ENCODE measurements at places on chromosomes 4 and X.

GRCh38 chr4:87209696-87210095 lies 10.7 kb downstream of the KLHL8 start:
- no peak for DNase-seq

GRCh38 chr4:141002323-141002805 lies 130.9 kb downstream of the RNF150 start:
- DNase-seq, result no peak

DNA sequence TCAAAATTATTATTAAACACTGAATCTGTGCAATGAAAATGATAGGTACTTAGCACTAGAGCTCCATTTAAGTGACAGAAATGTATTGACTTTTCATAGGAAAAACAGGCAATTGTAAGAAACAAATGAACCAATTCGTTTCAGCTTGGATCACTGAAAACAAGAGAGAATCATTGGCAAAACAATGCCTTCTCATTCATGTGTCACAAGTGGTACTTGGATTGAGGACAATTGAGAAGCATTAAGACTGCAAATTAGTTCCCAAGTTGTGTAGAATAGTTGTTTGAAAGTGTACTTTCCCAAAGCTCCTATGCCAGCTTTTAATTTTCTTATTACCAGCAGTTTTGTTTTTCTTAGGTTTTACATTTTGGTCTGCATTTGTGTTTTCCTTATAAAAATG lies 20.6 kb downstream of the CNKSR2 start:
- DNase-seq, result no peak

DNA sequence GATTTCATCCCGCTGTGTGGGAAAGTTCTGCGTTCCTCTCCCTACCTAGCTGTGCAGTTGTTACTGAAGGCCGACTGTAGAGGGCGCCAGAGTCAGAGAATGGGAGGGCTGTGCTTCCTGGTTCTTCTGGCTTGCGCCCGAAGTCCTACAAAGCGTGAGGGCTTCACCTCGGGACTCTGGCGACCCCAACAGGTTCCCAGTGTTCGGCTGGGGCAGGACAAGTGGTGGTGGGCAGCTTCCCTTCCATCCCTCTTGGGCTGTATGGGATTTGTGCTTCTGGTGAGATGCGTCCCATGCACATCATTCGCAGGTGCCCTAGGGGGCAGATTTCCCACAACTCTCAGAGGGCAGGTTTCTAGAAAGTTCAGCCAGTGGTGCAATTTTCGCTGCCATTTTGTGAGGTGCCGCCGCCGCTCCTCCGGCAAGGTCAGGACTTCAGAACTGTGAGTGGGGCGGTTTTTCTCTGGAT lies 27.3 kb downstream of the CT45A1 start:
- peak; percentile 44 for DNase-seq

- DNase-seq, result no peak
Observed at GRCh38 chr4:52964011-52964410, 101.9 kb downstream of the RASL11B start.

DNA sequence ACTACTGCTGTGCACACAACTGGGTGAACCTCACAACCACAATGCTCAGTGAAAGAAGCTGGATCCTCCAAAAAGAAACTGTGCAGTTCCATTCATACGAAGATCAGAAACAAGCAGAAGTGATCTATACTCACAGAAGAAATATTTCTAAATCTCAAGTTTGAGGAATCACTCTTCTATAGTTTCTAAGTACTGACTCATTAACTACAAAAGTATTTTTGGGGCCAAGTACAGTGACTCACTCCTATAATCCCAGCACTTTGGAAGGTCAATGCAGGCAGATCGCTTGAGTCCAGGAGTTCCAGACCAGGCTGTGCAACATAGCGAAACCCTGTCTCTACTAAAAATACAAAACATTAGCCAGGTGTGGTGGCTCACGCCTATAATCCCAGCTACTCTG lies 51.3 kb upstream of the RELL1 start:
- DNase-seq, result no peak

DNA sequence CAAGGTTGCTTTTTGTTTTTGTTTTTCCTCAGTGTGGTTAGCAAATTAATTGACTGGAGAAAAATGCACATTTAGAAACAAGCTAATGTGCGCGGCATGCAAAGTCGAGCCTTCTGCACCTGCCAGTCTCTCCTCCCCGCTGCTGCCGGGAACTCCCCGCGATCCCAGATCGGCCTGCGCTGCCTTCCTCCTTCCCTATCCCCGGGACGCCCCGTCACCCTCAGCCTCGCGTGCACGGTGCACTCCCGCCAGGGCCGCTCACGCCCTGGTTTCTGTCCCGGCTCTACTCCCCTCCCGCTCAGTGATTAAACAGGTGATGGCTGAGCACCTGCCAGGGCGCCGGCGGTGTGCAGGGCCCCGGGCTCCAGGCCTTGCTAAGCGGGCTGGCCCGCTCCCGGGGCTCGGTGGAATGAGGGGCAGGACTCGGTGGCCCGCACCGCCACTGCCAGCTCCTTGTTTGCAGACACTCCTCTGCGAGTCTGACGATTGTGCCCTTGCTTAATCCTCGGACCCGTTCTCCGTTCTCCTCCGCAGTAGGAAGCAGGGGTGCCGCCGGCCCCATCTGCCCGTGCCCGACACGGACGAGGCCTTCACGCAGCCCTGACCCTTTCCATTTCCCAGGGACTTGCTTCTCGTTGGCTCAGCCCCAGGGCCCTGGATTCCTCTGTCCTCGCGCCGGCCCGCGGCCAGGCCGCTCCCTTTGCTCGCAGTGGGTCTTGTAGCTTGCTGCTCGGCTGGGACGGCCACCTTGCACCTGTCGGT lies 143.4 kb downstream of the TRIML1 start:
- no peak for DNase-seq

- no peak for DNase-seq
Observed at GRCh38 chr4:183426507-183426906, 17.9 kb upstream of the CDKN2AIP start.

DNA sequence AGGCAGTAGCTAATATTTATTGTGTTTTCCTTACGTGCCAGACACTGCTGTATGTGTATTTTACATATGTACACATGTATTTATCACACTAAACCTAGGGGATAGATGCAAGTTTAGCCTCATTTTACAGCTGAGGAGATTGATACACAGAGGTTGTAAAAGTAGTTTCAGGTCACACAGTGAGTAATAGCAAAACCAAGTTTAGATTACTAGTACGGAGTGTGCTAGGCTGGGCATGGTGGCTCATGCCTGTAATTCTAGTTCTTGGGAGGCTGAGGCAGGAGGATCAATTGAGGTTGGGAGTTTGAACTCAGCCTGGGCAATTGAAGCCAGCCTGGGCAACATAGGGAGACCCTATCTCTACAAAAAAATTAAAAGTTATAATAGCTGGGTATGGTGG lies 701.1 kb upstream of the ATOH1 start:
- DNase-seq, result no peak

DNA sequence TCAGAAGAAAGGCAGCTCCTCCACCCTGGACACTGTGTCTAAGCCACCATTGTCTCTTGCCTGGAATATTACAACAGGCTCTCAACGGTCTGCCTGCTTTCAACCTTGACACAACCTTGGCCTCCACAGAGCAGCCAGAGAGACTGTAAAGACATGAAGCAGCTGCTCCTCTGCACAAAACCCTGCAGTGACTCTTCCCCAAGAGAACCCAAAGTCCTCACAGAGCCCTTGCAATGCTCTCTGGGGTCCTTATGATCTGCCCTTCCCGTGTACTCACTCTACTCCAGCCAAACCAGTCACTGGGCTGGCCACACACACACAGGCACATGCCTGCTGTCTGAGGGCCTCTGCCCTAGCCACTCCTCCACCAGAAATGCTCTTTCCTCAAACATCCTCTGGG lies 75.9 kb upstream of the CPEB2 start:
- no peak for DNase-seq

GRCh38 chrX:8390771-8391170 lies 73.9 kb upstream of the VCX3B start:
- DNase-seq, result no peak

DNA sequence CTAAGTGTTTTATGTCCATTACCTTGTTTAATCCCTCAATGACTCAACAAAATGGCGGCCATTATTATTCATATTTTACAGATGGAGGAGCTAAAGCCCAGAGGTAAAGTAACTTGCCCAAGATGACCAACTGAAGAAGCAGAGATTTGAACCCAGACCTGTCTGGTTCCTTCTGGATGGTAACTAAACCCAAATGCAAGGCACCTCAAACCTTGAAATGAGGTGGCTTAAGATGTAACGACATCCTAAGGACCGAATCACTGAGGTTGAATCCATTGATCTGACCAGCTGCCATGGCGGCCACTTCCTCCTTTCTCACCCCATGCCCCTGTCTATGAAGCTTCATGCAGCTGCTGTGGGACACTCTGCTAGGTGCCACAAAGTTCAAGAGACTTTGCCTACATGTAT lies 932 bp downstream of the TLR10 start:
- DNase-seq, result no peak

GRCh38 chr4:83238393-83239248 lies 46.0 kb downstream of the COQ2 start:
- DNase-seq, result peak; percentile 23

GRCh38 chrX:103413705-103414387 lies 37.5 kb downstream of the BEX3 start:
- DNase-seq, result no peak

DNA sequence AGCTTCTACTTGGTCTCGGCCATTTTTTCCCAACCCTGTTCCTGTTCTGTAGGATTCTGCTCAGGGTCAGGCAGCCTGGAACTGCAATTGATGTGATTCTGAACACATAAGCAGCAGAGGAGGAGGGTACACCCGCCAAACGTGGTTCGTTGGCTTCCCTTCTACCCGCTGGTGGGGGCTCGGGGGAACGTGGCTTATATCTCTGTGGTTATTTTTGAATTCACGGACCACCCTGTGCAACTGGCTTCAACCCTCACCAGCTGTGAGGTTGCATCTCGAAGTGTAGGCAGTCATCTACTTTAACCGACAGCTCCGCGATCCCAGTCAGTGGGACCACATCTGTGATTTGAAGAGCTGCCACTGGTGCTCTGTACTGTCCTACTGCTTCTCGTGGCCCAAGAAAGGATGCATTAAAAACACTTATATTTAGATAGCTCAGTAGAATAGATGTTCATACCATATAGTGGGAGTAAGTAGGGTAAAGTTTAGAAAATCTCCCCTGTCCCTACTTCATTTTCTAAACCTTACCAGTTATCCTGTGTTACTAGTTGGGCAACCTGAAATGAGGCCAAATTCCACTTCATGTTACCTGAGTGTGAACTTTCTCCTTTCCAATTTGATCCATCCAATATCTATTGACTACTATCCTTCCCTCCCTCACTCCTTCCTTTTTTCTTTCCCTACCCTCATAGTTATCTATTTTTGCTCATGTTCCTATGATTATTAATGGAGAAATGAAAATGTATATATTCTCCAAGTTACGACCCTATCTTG lies 80.4 kb upstream of the BCOR start:
- no peak for DNase-seq

DNA sequence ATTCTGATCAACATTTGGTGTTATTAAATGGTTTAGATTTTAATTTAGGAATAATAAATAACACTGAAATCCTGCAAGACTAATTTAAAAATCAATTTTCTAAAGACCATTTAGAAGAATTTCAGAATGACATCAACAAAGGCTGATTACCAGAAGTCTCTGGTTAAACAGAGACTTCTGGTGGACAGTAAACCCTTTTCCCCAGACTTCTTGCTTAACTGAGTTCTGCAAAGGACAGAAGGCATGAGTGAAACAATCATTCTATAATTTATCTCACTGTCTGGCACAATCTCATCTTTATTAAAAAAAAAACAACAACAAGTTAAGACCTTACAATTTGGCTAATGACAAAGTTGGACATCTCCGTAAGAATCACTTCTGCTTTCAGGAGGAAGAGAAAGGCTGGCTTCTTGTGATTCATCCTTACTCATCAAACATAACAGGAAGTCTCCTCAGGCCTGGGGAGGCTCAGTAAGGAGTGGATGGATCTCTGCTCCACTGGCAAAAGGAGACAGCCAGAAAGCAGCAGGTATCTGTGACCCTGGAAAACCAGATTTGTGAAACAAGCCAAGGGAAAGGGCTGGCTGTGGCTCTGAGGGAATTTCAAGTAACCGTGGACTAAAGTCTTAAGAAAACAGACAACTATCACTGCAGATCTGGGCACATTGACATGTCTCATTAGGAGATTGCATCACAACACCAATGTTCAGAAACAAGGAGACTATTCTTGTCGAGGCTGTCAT lies 908 bp upstream of the TLR6 start:
- DNase-seq, result peak; percentile 81

GRCh38 chrX:8726031-8726652 lies 5.8 kb downstream of the ANOS1 start:
- no peak for DNase-seq

DNA sequence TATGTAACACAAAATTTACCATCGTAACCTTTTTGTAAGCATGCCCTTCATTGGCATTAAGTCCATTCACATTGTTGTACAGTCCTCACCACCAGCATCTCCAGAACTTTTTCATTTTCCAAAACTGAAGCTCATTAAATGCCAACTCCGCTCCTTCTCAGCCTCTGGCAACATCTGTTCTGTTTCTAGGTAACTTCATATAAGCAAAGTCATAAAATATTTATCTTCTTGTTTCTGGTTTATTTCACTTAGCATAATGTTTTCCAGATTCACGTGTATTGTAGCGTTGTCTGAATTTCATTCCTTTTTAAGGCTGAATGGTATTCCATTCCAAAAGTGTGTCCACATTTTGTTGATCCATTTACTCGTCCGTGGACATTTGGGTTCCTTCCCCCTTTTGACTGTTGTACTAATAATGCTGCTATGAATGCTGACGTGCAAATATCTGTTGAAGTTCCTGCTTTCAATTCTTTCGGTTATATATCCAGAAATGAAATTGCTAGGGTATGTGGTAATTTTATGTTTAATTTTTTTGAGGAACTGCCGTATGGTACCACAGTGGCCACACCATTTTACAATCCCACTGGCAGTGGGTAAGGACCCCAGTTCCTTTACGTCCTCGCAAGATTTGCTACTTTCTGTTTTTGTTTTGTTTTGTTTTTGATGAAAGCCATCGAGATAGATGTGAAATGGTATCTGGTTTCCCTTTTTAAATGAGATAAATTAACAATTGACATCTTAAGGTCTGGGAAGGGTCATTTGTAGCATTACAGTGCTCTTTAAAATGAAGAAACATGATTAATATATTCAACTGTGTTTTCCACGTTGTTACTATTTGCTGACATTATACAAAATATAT lies 63.4 kb downstream of the PTTG2 start:
- no peak for DNase-seq

DNA sequence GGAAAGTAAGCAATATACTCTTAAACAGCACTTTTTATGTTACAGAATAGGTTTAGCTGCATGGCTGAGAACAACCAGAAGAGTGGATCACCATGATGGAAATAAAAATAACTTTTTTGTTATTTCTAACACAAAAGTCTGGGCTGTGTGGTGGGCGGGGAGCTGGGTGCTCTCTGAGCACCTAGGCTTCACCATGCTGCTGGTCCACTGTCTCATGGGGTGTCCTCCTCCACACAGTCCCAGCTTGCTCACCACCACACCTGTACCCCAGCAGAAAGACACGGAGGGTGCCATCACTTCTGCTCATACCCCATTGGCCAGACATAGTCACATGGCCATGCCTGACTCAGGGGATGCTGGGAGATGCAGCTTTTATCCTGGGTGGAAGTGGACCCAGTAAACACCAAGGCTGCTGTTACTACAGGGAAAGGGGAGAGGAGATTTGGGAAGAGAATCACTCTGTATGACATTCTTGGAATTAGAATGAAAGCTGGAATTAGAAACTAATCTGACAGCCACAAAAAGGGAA lies 45.0 kb downstream of the CPZ start:
- DNase-seq, result no peak

- peak; percentile 56 for DNase-seq
Observed at GRCh38 chr4:76210452-76210851, 3.2 kb downstream of the SCARB2 start.

Measured in dermis blood vessel endothelial cell (primary cell).